ENCODE measurements at places on chromosomes 11 and 22. TPM values are rescaled to one million over a fixed set of nuclear protein-coding genes. Genes with fewer than 3 reads are reported as not detected.

DNA sequence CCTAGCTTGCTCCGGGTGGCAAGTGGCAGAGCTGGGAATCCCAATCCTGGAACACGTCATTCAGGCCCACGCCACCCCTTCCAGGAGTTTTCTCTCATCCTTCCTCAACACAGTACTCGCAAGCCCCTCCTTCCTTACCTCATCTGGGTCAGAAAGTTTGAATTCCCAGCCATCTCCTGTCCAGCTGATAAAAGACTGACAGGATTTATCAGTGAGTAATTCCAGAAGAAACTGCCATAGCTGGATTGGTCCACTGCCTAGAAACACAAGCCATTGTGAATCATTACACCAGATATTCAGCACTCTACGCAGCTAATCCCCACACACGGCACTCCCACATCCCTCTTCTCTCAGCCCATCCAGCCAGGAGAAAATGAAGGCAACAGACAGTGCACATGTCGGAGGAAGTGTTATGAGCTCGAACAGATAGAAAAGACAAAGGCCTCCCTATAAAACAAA lies 124.0 kb downstream of the ETS1 start:
- no peak for DNase-seq

- DNase-seq = no peak
These were observed 416.5 kb upstream of the DDI1 start for GRCh38 chr11:103619938-103620337.

The NAV2 gene
- total RNA-seq = 10.6 TPM

The RCOR2 gene
- 1.9 TPM for total RNA-seq

The GLYAT gene
- total RNA-seq = not detected

The ROM1 gene
- total RNA-seq = 1.3 TPM

DNA sequence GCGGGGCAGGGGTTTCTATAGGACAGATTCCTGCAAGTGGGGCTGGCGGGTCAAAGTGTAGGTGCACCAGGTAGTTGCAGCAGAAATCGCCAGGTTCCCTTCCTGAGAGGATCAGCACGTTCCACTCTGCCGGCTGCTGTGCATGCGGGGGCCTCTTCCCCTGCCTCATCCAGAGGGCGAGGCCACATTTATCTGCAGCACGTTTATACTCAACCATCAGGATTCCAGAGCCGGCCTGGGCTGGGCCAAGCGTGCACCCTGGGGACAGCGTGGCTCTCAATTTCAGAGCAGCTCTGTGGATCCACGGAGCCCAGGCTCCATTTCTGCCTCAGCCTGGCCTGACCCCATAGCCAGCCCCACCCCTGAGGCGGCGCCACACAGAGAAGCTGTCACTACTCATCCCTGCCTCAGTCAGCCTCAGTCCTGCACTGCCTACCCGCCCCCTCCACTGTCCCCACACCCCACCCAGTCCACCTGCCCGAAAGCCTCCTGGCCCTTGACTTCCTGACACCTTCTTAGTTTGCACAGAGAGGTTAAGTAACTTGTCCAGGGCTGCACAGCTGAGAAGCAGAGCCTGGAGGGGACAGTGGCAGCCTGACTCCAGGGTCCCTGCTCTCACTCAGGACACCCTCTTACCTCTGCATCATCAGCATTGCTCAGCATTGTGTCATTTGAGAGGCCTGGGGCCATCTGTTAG lies 45.9 kb upstream of the RTL6 start:
- no peak for DNase-seq

GRCh38 chr11:2428322-2428795 lies 16.0 kb downstream of the TRPM5 start:
- no peak for DNase-seq

DNA sequence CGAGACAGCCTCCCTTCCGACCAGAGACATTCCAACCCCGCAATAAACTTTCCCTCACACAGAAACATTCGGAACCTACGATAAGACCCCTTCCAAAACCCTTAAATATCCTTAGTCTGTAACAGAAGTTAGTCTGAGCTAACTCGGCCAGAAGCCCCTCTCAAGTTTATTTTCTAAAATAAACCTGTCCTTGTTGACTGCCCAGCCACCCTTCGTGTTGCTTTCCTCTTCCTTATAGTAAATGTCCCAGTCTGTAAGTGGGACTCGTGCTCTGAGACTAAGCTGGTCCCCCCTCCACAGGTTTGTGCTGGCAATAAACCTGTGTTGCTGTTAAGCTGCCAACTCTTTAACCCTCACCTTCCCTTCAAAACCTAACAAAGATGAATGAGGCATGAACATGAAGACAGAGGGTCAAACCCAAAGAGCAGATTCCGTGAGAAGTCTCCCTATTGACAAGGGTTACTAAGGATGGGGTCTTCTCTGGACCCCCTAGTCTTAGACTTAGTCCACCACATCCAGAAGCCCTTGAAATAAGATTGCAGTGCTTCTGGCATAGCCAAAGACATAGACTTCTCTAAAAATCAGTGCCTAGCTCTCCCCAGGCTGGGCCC lies 18.2 kb downstream of the MIF start:
- no peak for DNase-seq

The KCNJ5 gene
- 0.53 TPM for total RNA-seq

DNA sequence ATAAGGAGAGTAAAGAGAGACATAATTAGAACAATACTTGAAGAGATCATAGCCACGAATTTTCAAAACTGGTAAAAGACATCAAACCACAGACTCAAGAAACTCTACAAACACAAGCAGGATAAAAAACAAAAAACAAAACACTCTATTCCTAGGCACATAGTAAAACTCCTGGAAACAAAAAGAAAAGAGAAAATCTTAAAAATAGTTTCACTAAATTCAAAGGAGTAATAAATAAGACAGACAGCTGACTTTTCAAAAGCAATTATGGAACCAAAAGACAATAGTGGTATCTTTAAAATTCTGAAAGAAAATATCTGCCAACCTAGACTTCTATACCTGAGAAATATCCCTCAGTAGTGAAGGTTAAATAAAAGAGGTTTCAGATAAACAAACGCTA lies 9.2 kb upstream of the NARS2 start:
- DNase-seq = no peak

GRCh38 chr22:45451972-45452371 lies 38.5 kb downstream of the RIBC2 start:
- DNase-seq = no peak

- DNase-seq = no peak
These were observed 44.0 kb downstream of the TP53I11 start for GRCh38 chr11:44906649-44907048.

The ISX gene
- total RNA-seq = not detected

The NOX4 gene
- total RNA-seq = 5.4 TPM

The RBM14 gene
- 49.9 TPM for total RNA-seq

The OR8G5 gene
- not detected for total RNA-seq

DNA sequence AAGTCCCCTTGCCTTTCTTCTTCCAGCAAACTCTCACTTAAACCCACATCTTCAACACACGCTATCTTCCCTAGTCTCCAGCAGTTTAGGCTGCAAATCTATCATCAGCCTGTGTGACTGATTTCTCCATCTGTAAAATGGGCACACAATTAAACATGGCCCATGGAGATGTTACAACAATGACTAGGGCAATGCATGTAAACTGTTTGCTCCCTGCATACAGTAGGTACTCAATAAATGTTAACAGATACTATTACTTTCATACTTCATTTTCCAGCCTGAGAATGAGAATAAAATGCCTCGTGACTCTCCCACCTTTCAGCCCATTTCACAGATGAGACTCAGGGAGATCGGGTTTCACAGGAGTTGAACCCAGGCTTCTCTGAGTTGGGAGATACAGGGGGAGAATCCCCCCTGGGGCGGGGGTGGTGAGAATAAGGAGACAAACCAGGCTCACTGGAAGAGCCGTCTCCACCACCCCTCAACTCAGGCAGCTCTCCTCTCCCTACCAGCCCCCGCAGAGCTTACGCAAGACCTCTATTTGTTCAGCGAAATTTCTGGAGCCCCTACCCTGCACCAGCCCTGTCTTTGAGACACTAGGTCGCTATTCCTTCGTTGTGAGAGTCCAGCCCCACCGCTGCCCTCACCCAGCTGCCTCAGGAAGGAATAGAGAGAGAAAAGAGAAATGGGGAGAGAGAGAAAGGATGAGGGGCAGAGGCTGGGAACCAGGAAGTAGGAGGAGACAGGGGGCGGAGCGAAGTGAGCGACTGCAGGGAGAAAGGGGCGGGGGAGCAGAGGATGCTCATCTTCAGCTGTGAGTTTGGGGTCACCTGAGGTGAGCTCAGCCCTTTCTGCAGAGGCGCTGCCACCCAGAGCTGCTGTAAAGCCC lies 42.1 kb upstream of the KLHL35 start:
- DNase-seq = no peak

The LRRC56 gene
- 0.90 TPM for total RNA-seq

DNA sequence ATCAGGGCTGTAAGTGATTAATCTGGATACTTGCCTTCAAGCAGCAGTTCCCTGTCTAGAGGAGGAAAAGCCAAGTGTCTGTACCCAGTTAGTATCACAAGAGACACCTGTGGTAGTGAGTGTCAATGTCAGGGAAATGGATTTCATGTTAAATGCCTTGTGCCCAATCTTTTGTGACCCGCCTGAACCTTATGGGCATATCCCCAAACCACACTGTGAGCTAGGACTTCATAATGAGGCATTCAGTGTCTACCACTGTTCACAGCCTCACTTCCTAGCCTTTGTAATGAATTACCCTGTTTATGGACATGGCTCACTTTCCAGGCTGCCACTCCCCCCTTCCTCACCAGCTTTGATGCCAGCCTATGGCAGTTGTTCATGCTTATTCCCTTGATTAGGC lies 125.1 kb downstream of the TRIM44 start:
- no peak for DNase-seq

- DNase-seq = no peak
These were observed 174.1 kb downstream of the FAM181B start for GRCh38 chr11:82559609-82560008.

GRCh38 chr11:35938231-35938630 lies 5.6 kb upstream of the LDLRAD3 start:
- no peak for DNase-seq

DNA sequence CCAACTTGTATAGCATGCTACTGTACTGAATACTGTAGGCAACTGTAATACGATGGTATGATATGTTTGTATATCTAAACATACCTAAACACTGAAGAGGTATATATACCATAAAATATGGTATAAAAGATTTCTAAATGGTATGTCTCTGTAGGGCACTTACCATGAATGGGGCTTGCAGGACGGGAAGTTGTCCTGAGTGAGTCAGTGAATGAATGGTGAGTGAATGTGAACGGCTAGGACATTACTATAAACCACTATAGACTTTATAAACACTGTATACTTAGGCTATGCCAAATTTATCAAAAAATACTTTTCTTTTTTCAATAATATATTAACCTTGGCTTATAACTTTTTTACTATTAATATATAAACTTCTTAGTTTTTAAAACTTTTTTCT lies 66.8 kb downstream of the ZC3H12C start:
- DNase-seq = no peak

The MRGPRE gene
- not detected for total RNA-seq

DNA sequence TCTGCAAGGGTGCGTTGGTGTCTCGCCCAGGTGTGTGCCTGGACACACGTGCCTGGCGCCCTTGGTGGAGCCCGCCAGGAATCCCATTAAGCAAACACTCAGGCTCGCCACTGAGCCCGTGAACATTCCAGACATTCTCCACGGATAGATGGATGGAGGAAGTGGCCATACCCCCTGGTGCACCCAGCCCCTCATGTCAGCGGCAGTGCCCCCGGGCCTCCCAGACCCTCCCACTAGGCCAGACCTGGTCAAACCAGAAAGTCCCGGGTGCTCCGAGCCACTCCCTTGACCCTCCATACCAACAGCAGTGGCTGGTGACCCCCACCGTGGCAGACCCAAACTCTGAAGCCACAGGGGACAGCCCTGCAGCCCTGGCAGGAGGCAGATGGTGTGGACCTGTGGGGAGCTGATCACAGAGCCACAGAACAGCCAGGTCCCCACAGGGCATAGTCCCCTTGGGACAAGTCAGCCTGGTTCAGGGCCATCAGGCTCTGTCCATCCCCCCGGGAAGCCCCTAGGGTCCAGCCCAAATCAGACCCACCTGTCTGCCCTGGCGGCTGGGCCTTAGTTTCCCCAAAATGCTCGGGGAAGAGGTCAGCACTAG lies 1.9 kb downstream of the EPS8L2 start:
- DNase-seq = no peak

The SCN3B gene
- 5.6 TPM for total RNA-seq

- DNase-seq = no peak
These were observed 74.7 kb upstream of the DRD2 start for GRCh38 chr11:113549611-113550578.

The SORL1 gene
- 53.7 TPM for total RNA-seq

DNA sequence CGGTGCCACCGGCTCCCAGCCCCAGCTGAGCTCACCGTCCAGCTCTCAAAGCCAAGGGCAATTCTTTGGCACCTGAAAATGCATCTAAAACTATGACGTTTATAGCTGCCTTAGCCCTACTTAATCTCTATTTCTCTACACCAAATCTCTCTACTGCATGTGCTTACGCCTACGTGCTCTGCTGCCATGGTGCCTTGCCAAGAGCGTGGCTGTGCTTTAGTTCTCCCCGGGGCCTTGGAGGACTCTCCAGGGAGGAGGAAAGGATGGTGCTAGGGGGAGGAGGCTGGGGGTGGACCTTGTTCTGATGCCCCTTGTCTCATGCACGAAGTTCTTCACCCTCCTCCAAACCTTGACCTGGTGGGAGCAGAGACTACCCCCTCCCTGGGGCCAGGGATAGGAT lies 9.0 kb upstream of the BID start:
- DNase-seq = no peak

The RFPL1 gene
- not detected for total RNA-seq

- no peak for DNase-seq
These were observed 10.7 kb downstream of the MAML2 start for GRCh38 chr11:96332126-96332771.

Measured in urinary bladder (tissue), 4 donors.